CD4-positive, alpha-beta T cell treated with Interleukin-10 for 1 hour (primary cell): ENCODE measurements at places on chromosomes 3 and 15.

DNA sequence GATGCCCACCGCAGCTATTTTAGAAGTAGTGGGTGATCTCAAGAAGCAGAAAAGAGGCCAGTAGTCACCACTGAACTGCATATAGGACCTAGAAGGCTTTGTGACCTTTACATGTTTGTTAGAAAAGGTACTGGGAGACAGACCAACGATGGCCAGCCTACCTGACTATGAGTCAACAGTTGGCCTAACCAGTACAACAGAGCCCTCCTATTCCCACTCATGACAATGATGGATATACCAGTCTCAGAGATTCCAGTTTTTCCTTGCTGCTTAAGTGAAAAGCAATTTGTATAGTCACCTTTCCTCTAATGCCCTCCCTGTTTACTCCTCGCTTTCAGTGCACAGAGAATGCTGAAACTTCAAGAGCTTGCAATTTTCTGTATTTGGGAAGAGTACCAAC, 86.6 kb upstream of the PPIB start:
- DNase-seq = no peak

GRCh38 chr3:40328374-40328773, 18.9 kb downstream of the EIF1B start:
- no peak for DNase-seq

GRCh38 chr3:193483988-193484539, 70.6 kb downstream of the ATP13A4 start:
- no peak for DNase-seq

DNA sequence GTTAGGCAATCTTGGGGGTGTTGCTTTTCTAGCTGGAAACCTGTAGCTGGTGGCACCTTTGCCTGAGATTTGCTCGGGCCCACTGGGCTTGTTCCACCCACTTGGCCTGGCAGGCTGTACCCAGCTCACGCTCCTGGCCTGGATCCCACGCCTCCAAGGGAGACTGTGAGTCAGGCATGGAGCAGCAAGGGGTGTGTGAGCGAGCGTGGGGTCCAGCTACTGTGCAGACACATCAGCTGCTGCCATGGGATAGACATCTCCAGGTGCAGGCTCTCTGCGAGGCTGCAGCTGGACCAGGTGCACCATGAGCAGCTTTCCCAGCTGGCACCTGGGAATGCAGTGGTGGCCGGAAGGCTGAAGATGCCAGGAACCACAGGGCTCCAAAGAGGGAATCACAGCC, 36.0 kb downstream of the NR1D2 start:
- DNase-seq = no peak

- no peak for DNase-seq
Observed at GRCh38 chr3:148954981-148955380, 36.4 kb upstream of the GYG1 start.

- DNase-seq = no peak
Observed at GRCh38 chr3:123378409-123378915, 70.4 kb downstream of the ADCY5 start.
